ENCODE measurements at places on chromosomes 1 and 21.
A peak's percentile ranks its signal among the peaks of the same experiment; 100 is the strongest.

DNA sequence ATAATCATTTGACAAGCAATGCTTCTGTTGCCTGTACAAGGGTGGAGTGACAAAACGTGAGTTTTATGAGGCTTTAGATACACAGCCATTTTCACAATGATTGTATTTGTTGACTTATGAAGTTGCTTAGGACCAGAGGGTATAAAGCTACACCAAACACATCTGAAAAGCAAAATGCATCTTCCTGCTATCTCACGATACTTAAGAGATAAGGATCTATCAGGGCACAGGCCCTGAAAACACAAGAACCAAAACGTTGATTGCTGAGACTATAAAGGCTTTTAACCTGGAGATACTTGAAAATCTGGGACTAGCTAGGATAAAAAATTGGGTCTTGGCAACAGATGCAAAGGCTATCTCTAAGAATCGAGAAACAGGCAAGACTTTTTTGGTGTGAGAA, 115.7 kb downstream of the SLC5A9 start:
- DNase-seq, result no peak

GRCh38 chr1:29835874-29836273, 599.6 kb downstream of the PTPRU start:
- DNase-seq, result no peak

DNA sequence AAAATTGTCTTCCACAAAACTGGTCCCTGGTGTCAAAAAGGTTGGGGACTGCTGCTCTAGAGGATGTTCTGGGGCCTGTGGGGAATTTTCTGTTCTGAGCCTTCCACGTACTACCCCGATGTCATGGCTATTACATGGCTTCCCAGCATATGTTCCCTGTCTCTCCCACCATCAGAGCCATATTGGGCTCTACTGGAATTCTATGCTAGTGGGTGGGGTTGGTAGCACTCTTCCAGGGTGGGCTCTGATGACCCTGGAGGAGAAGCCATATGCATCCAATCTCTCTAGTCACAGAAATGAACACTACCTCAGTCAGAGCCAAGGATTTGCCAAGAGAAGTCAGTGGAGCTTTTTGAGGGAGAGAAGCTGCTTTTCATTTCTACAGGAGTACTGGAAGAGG, 47.9 kb downstream of the SRRM1 start:
- DNase-seq, result no peak

GRCh38 chr1:114112775-114113174, 40.9 kb downstream of the SYT6 start:
- no peak for DNase-seq

DNA sequence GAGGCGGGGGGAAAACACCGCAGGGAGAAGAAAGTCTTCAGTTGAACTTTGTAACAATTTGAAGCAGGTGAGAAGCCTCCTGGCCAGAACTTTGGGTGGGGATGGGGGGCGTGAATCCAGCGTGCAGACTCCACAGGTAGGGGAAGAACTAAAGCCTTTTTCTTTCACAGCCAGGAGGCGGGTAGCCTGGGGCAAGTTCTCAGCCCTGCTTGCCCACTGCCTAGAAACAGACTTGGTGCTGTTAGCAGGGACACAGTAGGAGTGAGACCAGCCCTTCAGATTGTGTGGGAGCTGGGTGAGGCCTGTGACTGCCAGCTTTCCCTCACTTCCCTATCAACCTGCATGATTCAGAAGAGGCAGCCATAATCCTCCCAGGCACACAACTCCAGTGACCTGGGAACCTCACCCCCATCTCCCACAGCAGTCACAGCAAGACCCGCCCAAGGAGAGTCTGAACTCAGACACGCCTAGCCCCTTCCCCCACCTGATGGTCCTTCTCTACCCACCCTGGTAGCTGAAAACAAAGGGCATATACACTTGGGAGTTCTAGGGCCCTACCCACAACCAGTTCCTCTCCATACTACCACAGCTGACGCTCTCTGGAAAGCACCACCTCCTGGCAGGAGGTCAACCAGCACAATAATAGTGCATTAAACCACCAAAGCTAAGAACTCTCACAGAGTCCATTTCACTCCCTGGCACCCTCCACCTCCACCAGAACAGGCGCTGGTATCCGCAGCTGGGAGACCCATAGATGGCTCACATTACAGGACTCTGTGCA, 83.5 kb upstream of the CDC42BPA start:
- no peak for DNase-seq

DNA sequence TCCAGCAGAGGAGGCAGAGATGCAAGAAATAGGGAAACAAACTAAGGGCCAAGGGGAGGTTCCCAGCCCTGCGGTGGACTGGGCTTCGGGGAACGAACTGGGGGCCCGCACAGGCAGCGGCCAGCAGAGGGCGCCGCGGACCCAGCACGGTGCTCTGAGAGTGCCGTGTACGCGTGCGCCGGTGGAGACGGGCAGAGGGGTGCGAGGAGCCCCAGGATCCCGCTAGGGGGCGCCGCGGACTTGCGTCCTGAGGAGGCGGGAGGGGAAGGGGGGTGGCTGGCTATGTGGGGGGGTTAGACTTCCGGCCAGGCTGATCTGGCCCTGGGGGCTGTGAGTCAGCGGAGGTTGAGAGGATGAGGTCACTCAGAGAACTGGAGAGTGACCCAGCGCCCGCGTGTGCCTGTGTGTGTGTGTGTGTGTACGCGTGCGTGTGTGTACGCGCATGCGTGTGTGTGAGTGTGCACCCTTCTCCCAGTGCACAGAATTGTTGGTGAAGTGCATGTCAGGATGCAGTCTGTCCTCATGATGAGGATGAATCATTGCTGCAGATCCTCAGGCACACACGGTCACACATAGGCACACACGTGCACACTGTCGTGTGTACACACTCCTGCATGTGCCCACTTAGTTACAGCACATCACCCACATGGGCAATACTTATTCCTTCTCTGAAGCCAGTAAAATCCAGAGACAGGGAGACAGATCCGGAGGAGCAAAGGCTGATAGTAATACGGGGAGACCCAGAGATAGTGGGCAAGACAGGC, 17.0 kb downstream of the NES start:
- DNase-seq, result peak; percentile 91

DNA sequence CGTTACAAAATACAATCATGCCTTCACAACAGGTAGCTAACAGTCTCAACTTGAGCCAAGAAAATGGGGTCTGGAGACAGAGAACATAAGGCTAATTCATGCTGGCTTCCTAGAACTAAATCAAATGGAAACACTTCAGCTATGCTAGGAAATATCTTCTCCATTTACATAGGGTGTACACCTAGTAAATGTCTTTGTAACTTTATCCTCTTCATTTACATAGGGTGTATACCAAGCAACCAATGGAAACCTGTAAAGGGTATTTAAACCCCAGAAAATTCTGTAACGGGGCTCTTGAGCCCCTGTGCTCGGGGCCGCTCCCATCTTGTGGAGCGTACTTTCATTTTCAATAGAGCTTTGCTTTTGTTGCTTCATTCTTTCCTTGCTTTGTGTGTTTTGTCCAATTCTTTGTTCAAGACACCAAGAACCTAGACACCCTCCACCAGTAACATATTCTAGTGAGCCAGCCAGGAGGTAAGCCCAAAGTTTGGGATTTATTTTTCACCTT, 19.5 kb upstream of the CYP4X1 start:
- no peak for DNase-seq

DNA sequence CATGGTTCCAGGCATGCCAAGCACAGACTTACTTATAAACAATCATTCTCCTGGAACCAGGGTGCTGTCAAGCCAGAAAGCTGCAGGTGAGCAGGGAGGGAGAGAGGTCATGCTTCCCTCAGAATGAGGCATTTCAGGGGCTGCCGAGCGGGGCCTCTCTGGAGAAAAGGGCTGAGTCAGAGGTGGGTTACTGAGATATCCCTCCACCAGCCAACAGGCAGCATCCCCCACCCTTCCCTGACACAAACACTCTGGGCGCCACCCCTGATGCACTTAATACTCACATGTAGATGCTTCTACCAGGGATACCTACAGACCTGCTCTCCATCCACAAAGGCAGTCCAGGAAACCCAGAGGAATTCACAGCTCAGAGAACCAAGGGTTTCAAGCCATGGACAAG, 13.1 kb downstream of the STK40 start:
- DNase-seq, result no peak

DNA sequence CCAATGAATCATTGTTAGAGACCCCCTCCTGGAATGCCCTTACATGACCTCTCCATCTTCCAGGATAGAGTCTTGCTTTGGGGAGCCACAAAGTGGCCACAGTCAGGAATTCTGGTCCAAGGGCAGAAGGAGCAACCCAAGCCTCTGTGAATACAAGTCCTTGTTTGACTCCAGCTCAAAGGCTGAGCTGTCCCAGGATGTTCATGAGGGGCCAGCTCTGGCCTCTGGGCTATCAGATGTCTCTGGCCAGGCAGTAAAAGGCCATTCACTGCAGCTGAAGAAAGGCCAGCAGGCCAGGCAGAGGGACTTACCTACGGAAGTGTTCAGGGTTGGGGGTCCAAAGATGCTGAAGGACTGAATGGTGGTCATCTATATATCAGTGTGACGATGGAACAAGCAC, 98.3 kb upstream of the IPO9 start:
- no peak for DNase-seq

- no peak for DNase-seq
Observed at GRCh38 chr1:76027341-76027740, 47.2 kb upstream of the ST6GALNAC3 start.

DNA sequence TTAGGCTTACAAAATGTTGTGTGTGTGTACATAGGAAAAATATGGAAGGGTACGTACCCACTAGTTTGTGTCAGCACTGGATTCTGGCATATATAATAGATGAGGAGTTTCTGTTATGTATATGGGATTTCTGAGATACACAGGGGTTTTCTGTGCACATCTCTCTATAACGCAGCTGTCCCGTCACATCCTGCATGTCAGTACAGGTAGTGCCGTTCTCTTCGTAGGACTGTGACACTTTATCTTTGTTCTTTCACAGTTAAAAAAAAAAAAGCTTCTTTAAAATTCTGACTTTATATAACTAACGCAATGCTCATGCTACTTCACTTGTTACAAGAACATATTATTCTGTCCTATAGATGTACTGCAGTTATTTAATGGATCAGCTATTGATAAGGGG, 42.9 kb downstream of the ADARB1 start:
- no peak for DNase-seq

GRCh38 chr1:175841738-175842187, 98.4 kb upstream of the TNR start:
- no peak for DNase-seq

GRCh38 chr1:236759252-236759859, 35.7 kb upstream of the MTR start:
- no peak for DNase-seq

GRCh38 chr1:111707906-111708305, 31.3 kb downstream of the INKA2 start:
- DNase-seq, result no peak

GRCh38 chr1:52767596-52768280, 41.5 kb downstream of the ZYG11B start:
- no peak for DNase-seq

Measured in activated CD8-positive, alpha-beta memory T cell treated with anti-CD3 and anti-CD28 coated beads, Interleukin-2, amount 50 U/mL, for 4 hours (primary cell).